Stimulated activated CD4-positive, alpha-beta T cell treated with anti-CD3 and anti-CD28 coated beads, Interleukin-12 subunit alpha, Interleukin-12 subunit beta, amount 100 ng/mL, for 24 hours (primary cell): ENCODE measurements at places on chromosomes 13 and 19.

DNA sequence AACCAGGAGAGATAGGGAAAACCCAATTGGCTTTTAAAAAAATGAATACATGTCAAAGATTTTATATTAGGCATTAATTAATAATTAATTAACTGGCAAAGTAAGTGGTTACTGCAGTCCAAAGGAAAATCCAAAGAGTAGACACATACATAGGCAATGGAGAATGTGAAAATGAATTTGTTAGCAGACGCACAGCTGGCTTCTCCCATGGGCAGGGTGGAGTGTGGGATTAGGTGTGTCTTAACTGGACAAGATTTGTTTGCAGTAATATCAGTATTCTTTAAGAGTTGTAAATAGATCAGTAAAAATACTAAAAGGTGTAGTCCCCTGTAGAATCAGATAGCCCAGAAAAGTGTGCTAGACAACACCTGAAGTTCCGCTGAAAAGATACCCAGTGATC lies 58.7 kb downstream of the DHRS12 start:
- no peak for DNase-seq

DNA sequence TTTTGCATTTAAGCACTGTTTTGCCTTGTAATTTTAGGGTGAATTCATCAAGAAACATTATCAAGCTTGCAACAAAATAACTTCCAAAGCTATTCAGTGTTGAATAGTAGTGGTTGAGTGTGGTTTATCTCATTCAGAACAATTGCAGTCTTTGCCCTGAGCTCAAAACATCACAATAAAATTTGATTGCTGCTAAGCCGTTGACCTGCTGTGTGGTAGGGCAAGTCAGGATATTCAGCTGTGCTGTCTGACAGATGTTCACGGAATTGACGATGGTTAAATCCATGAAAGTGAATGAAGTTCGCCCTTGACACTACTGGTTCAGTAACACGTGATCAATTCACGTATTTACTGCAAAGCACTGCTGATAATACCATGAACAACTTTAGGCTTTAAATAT lies 66.9 kb downstream of the GJA3 start:
- DNase-seq: no peak

DNA sequence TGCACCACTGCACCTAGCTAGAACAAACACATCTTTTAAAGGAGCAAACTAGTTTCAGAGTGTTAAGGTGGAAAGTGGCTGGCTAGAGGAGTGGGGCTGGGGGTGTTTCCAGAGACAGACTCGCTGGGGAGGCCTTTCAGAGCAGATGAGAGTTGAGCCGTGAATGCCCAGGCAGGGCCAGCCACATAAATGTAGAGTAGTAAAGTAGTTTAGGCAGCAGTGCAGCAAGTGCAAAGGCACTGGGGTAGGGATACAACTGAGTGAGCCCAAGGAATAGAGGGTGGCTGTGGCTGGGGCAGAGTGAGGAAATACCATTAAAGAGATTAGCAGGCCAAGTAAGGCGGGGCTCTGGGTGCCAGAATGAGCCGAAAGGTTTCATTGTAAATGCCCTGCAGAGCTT lies 72.0 kb downstream of the ALOX5AP start:
- no peak for DNase-seq

DNA sequence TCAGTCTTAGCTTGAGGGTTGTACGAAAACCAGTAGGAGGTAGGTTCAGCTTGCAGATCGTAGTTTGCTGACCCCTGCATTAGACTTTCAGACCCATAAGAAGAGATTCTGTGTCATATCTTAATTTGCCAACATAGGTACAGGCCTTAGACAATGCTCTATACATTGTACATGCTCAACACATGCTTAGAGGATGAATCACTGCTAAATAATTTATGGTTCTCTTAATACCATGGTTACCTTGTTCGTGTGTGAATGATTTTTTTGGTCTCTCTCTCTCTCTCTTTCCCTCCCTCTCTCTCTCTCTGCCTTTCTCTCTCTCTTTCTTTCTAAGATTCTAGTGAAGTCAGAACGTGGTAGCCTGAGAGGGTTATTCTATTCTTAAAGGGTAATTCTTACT lies 112.2 kb downstream of the FGF14 start:
- DNase-seq: no peak

DNA sequence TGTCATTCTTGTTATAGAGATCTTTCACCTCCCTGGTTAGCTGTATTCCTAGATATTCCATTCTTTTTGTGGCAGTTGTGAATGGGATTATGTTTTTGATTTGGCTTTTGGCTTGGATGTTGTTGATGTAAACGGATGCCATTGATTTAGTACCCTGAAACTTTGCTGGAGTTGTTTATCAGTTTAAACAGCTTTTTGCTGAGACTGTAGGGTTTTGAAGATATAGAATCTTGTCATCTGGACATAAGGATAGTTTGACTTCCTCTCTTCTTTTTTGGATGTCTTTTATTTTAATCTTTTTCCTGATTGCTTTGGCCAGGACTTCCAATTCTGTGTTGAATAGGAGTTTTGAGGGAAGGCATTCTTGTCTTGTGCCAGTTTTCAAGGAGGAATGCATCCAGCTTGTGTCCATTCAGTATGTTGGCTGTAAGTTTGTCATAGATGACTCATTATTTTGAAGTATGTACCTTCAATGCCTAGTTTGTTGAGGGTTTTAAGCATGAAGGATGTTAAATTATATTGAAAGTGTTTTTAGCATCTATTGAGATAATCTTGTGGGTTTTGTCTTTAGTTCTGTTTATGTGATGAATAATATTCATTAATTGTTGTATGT lies 16.8 kb downstream of the ZNF431 start:
- DNase-seq: no peak

DNA sequence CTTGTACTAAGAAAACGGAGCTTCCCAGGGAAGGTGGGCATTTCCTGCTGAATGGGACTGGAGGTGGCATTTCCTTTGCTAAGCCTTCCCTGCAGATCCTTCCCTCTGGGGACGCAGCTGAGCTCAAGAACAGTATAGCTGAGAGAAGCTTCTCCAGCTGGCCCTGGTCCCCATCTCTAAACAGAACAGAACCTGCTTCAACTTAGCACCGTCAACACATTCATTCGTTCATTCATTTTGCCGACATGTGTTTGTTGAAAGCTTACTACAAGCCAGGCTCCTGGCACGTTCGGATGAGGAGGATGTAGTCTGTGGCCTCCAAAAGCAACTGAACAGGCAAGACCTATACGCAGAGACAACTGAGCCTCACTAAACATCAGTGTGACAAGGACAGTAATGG lies 36.6 kb upstream of the PEPD start:
- DNase-seq: no peak

DNA sequence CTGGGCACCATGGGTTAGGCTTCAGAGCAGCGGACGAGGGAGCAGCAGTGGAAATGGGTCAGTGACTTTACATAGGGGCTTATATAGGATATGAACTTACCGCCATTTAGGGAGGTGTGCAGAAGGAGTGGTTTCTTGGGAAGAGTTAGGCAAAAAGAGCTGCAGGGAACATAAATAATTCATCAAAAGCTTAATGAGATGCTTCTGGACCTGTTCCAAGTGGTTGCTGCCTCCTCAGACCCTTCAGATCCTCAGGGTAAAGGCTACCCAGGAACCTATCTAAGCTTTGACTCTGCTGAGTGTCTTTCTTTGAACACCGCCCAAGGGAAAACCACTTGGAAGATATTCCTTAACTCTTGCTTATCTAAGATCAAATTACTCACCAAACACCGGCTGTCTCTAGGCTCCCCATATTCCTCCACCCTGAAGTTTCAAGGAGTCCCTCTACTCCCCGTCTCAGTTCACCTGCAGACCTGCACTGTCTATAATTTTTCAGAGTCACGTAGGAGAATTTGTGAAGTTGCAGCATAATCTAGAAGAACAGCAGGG lies at the start of gene IGFL4:
Gene IGFL4 (minus strand): TSS at position 51 of the 549 bp plus-strand sequence. CDS start 40 bp downstream, at position 11.
- no peak for DNase-seq
